ENCODE measurements at places on chromosomes 13 and 19.

DNA sequence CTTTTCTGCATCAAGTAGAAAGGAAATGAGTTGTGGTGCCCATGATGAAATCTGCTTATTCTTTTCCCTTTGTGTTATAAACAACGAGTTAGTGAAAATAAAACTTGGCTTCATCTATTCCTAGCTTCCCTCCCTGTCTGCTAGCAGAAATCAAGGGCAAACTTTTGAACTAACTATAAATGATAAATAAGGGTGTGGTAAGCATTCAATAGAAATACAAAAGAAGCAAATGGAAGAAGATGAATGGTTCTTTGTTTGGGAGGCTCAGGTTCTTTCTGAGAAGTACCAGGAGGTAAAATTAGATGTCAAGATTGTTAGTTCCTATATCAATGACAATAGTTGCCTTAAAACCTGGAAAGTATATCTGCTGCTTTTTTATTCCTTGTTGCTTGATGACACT is 275.3 kb upstream of the PRR20A start:
- no peak for DNase-seq

DNA sequence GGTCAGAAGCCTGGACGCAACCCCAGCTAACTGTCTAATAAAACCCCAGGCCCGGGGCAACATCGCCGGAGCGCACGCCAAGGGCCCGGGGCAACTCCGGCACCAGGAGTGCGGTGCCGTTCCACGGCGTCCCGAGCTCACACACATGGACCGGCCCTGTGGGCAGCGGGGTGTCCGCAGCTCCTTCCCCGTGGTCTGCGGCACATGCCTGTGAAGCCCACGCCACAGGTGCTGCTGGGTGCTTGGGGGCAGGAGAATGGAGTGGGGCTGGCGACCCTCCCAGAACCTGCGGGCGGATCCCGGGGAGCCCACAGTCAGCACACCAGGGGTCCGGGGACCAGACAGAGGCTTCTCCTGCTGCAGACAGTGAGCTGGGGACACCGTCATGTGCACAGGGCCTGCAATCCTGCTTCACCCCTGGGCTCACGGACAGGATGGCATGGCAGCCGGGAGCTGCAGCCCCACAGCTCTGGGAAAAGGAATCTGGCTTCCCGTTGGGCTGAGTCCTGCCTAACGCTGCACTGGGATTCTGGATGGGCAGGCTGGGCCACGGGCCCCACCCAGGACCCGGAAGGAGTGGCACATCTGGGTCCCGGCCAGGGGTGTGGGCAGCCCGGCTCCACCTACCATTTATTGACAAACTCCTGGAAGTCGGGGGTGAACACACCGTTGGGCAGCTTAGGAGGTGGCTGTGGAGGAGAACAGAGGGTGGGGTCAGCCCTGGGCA is 28.2 kb upstream of the ZBTB7A start:
- DNase-seq = no peak

GRCh38 chr13:107681600-107681999 is 533.7 kb downstream of the LIG4 start:
- DNase-seq = no peak

DNA sequence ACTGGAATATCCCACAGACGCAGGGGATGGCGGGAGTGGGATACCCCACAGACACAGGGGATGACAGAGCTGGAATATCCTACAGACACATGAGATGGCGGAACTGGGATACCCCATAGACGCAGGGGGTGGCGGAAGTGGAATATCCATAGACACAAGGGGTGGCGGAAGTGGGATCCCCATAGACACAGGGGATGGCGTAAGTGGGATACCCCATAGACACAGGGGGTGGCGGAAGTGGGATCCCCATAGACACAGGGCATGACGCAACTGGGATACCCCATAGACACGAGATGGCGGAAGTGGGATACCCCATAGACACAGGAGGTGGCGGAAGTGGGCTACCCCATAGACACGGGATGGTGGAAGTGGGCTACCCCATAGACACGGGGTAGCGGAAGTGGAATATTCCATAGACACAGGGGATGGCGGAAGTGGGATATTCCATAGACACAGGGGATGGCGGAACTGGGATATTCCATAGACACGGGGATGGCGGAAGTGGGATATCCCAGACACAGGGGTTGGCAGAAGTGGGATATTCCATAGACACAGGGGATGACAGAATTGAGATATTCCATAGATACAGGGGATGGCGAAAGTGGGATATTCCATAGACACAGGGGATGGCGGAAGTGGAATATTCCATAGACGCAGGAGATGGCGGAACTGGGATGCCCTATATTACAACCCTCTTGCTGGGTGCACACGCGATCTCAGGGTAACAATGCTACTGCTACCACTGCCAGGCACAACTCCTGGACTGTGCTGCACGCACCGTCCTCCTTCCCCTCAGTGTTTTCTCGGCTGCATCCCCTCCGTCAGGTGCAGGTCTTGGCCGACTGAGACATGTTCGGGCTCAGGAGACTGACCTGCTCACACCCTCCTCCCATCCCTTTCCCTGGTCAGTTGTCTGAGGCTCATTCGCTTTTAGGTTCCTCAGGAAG is 28.1 kb downstream of the ZNF787 start:
- DNase-seq = no peak

DNA sequence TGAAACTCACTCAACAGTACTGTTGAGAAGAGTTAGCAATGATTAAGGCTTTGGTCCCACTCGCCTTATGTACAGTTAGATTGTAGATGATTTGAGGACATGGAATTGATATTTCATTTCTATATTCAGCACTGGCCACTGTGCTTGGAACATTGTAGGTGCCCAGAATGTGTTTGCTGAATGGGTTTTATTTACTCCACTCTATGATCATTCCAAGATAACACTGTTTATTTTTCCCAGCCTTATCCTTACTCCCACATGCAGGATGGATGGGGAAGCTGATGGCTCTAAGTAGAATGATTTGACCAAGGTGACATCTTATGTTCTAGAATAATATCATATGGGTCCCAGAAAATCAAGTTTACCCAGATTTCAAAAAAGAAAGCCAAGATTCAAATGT is 124.6 kb upstream of the RXFP2 start:
- DNase-seq = no peak

DNA sequence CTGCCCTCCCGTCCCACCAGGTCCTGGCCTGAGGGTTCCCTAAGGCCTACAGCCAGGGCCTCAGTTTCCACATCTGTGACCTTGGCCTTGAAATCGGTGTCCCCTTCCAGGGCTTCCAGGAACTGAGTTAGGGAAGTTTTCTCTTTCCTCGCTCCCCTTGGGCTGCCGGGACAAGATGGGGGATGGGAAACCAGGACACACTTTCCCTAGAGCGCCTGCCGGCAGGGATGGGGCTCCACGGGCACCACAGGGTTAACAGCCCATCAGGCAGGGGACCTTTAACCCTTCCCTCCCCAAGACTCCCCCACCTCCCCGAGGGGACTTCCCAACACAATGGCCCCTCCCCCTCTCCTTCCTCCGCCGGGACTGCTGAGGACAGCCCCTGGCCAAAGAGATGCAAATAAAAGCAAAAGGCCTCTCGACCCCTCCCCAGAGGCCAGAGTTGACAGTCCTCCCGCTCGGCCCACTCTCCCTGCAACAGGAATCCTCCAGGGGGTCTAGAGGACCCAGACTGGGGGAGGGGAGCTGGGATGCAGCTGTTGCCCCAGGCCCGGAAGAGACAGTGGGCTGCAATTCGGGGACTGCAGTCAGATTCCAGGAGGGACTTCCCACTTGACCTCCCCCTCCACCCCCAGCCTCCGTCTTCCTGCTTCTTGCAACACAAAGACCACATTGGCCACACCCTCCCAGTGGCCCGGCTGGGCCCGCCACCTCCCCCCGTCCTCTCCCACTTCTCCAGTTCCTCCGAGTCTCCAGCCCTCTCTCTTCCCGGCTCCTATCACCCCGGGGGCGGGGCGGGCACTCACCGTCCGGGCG is 3.4 kb downstream of the BBC3 start:
- peak; percentile 26 for DNase-seq

DNA sequence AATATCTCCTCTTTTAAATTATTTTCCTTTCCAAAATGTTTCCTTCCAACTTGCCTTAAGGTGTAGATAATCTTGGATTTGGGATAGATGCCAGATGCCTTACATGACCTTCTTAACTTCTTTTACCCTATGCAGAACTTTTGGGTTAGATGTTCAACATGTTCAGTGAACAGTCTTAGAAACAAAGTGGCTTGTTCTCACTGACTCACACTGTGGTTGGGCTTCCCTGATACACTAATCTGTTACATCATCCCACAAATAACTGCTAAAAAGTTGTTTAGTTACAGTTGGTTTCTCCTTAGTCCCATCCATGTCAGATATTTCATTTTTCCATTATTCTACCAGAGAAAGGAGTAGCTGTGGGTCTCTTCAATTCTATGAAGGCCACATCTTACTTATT is 2638.2 kb downstream of the PCDH9 start:
- no peak for DNase-seq

DNA sequence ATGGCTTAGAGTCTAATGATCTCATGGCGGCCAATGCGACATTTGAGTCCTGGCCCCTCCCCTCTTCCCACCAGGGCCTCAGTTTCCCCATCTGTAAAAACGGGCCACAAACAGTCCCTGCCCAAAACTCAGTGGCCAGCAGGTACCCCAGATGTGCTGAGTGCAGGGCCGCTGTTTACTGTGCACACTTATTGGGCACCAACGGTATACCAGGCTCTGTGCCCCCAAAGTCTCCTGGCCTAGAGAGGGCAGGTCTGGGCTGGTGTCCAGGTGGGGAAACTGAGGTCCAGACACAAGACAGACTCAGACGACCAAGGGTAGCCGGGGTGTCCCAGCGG is 23.6 kb upstream of the WDR18 start:
- DNase-seq = no peak

All from activated CD8-positive, alpha-beta memory T cell treated with anti-CD3 and anti-CD28 coated beads for 48 hours (primary cell).